ENCODE measurements at places on chromosomes 6 and 20. TPM values are rescaled to one million over a fixed set of nuclear protein-coding genes. Genes with fewer than 3 reads are reported as not detected.

Gene THEMIS
- total RNA-seq = not detected

Gene CCN2
- total RNA-seq = 1.3 TPM

Gene CCDC170
- not detected for total RNA-seq

Gene MKKS
- 5.3 TPM for total RNA-seq

Gene AVP
- total RNA-seq = not detected

Gene BPIFB4
- not detected for total RNA-seq

Gene DPPA5
- total RNA-seq = not detected

Gene CRISP3
- under 0.01 TPM for total RNA-seq

Gene C4A
- total RNA-seq = 1.2 TPM

Gene DSN1
- 4.9 TPM for total RNA-seq

Gene ULBP2
- 12.2 TPM for total RNA-seq

Gene C6orf47
- 28.4 TPM for total RNA-seq

Gene PPP1R16B
- 0.26 TPM for total RNA-seq

Gene PRKN
- total RNA-seq = 0.79 TPM

Gene C6orf58
- not detected for total RNA-seq

Gene TAF11
- total RNA-seq = 26.0 TPM

Gene TRIM10
- total RNA-seq = not detected

Gene JARID2
- total RNA-seq = 29.2 TPM

Gene PBOV1
- total RNA-seq = not detected

Gene GATA5
- not detected for total RNA-seq

Gene PTPRK
- total RNA-seq = 75.1 TPM

Gene SLC35D3
- total RNA-seq = under 0.01 TPM

Gene CLDN20
- total RNA-seq = not detected

Gene SMPD2
- total RNA-seq = 19.7 TPM

Gene RGS19
- total RNA-seq = 6.1 TPM

Gene SOBP
- 0.38 TPM for total RNA-seq

Gene CSTF1
- total RNA-seq = 22.4 TPM

Gene ADGRG6
- 20.1 TPM for total RNA-seq

Gene GMPR
- total RNA-seq = 0.53 TPM

Gene PERP
- total RNA-seq = 161 TPM

Gene TFAP2D
- not detected for total RNA-seq

All from bronchial epithelial cell (primary cell).